ENCODE measurements at places on chromosomes 2 and 18.

- DNase-seq = no peak
Measured at GRCh38 chr2:204738721-204739120, 193.4 kb downstream of the PARD3B start.

DNA sequence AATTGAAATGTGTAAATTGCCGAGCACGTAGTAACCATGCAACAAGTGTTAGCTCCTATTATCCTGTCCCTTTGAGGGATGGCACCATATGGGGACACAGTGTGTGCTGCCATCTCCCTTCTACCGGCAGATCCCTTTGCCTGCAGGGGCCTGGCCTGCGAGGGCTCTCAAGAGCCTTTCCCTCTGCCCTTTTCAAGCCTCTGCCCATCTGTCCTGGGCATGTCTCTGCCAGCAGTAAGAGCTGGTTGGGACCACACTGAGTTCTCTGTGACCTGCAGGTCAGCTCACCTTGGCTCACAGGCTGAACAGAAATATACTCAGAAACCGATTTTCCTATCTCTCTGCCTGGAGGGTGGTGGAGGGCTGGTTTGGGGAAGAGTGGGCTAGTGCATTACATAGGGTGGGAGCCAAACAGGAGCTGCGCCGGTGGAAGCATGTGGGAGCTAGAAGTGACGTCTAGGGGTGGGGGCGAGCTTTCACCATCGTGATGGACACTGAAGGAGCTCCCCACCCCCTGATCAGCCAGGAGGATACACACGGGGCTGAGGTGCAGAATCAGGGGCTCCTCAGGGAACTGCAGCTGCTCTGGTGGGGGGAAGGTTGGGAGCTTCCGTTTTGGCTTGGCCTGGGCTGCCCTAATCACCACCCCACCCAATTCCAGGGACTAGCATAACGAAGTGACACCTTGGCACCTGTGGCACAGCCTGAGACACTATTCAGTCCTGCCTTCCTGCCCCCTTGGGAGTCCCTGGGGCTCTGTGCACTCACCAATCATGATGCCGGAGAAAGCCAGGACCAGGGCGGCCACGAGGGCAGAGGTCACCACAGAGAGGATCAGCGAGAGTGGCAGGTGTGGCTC is 109.7 kb downstream of the CLIP4 start:
- no peak for DNase-seq

DNA sequence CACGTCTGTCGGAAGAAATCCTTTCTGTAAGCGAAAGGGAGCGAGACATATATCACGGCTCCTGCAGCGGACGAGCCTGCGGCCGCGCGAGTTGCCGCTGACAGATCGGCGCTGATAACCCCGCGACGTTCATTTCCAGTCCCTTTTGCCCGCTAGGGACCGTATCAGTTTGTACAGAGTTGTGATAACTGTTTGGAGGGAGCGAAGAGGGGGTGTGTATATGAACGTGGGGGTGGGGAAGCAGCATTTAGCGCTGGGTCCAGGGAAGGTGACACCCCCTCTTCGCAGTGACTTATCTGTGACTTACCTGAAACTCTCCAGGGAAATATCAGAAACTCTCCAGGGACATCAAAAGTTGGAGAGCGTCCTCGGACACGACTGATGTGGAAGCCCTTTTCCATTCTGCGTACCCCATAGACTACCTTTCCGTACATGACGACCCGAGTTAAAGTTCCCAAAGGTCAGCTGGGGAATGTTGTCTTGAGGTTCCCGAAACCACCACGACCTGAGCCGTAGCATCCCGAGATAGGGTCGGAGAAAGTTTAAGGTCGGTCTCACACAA is 948 bp upstream of the GATA6 start:
- DNase-seq = no peak

GRCh38 chr2:32671885-32672533 is 44.2 kb downstream of the TTC27 start:
- DNase-seq = no peak

DNA sequence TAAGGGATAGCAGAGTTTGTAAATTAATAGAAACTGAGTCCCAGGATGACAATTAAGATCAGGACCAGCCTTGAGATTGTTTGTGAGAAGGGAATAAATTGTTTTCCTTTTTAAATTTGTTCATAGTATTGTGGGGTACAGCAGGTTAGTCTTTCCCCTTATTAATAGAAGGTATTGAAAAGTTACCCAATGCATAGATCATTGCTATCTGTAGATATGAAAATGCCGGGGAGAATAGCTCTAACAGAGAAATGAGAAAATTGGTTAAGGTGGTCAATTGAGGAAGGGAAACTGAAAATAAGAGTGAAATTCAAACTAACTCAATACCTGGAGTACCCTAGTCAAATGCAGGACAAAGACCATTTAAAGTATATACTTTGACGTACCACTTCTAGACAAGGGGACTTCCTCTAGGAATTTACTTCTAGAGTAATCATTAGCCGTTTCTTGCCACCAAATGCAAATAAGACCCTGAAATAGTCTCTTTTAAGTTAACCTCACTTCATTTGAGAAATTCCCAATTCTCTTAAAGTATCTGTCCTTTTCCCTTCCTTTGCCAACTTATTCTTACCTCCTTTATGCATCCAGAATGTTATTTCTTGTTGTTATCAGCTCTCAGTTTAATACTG is 1224.4 kb upstream of the LRRTM1 start:
- no peak for DNase-seq

DNA sequence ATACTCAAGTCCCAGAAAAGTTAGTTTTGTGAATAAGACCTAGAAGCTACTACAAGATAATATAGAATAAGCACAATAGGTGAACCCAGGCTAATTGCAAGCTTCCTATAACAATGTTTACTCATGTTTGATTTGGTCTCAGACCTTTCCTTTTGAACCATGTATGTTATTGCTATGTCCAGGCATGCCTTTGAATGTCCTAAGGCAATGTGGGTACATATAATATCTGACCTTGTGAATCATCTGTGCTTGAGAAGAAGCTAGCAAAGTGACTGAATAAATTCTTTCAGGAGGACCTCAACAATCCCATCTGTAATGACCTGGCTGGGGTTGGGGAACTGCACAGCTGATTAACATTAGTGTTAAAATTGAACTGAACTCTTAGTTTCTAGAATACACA is 1285.9 kb upstream of the CELF4 start:
- no peak for DNase-seq

GRCh38 chr2:172894689-172895387 is 159.2 kb downstream of the RAPGEF4 start:
- no peak for DNase-seq

DNA sequence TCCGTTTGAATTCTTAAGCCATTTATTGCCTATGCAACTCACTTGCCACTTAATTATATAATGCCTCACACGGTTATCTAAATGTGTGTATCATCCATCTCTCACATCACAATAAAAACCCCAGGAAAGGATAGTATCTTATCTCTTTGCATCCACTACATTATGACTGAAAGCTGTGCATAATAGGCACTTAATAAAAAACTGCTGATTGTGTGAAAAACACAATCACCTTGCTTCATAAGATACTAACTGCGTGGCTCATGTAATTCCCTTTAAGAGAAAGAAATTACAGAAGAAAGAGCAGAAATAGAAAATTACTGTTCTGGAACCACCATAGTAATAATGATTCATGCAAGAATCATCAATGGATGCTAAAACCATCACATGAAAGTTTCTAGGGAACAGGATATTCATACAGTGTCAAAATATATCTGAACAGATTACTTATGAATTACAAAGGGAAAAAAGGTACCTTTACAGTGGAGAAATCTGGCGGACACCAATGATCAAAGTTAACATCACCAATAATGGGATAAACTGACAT is 29.3 kb downstream of the CUL3 start:
- DNase-seq = no peak

- DNase-seq = no peak
Measured at GRCh38 chr2:216922175-216922780, 62.4 kb upstream of the TNP1 start.

DNA sequence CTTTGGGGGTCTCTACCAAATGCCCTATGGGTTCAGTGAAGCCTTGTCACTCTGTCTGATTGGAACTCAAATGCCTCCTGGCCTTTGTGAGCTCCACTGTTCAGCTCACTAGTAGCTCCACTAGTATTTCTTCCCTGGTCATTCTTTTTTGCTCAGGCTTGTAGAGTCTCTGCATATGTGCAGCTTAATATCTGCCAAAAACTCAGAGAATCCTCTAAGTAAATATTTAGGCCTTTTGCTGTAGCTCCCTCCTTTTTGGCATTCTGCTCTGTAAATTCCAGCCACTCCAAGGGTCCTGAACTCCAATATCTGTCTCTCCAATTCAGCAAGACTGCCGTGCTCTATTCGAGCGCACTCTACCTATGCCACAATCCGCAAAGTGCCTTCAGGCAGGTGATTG is 146.5 kb downstream of the MAIP1 start:
- no peak for DNase-seq

DNA sequence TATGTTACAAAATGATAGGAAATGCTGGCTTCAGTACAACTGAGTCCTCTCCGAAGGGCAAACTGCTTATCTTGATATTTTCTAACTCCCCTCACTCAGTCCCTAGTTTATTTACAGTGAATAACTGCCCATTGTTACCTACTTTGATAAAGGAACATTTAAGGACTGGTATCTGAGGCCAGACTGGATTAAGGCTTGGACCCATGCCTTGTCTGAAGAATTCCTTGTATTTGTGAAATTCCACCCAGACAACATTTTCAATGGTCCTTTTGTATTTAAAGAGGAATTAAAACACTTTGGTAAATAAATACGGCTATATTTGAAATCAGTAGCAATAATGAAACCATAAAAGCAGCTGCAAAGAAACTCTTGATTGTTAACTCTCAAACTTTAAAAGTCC is 58.3 kb downstream of the PELI1 start:
- no peak for DNase-seq

Measured in GM19239 (cell line).